ENCODE measurements at places on chromosomes 2 and 18.

DNA sequence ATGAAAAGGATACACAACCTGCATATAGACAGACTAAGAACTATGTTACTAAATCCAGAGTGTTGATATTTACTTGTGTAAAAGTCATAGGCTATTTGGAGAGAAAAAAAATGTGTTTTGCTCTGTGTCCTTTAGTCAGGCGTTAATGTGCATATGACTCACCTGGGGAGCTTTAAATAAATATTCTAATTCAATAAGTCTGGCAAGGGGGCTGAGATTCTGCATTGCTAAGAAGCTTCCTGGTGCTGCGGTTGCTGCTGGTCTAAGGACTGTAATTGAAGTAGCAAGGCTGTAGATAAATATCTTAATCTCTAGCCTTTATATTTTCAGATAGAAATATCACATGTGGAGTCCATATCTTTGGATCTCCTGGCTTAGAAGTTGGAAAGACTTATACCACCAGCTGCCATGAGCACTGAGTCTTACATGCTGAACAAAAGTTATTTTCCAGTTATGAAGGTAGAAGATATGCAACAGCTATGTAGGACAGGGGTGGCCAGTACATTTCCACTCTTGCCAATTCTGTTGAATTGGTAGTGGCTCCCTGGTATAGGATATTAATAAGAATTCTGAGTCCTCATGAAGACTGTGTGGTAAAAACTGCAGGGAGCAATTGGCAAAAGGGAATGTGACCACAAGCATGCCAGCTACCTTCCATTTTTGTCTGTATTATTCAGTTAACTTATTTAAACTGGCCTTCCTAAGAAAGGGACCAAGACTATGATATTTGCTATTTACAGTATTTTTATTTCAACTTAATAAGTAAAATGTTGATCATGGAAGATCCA is 4.8 kb downstream of the SPAG16 start:
- no peak for DNase-seq

DNA sequence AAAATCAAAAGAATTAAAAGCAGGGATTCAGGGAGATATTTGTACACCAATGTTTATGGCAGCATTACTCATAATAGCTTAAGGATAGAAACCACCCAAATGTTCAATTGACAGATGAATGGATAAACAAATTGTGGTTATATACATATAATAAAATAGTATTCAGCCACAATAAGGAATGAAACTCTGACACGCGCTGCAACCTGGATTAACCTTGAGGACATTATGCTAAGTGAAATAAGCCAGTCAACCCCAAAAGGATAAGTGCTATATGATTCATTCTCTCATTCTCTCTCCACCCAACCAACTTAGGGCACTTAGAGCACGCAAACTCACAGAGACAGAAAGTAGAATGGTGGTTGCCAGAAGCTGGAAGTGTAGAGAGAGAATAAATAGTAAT is 216.8 kb upstream of the SLC14A2 start:
- no peak for DNase-seq

DNA sequence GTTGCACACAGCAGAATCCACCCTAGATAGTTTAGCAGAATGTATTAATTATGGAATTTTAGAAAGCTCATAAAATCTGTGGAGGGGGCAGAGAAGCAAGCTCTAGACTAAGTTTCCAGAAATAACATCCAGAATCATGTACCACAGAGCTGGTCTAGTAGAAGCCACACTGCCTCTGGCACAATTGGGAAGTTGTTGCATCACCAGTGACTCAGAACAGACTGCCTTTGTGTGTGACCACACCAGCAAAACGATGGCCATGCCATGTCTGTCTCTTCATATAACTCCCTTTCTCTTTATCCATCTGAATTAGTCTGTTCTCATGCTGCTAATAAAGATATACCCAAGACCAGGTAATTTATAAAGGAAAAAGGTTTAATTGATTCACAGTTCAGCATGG is 158.9 kb downstream of the CCDC148 start:
- DNase-seq: no peak

DNA sequence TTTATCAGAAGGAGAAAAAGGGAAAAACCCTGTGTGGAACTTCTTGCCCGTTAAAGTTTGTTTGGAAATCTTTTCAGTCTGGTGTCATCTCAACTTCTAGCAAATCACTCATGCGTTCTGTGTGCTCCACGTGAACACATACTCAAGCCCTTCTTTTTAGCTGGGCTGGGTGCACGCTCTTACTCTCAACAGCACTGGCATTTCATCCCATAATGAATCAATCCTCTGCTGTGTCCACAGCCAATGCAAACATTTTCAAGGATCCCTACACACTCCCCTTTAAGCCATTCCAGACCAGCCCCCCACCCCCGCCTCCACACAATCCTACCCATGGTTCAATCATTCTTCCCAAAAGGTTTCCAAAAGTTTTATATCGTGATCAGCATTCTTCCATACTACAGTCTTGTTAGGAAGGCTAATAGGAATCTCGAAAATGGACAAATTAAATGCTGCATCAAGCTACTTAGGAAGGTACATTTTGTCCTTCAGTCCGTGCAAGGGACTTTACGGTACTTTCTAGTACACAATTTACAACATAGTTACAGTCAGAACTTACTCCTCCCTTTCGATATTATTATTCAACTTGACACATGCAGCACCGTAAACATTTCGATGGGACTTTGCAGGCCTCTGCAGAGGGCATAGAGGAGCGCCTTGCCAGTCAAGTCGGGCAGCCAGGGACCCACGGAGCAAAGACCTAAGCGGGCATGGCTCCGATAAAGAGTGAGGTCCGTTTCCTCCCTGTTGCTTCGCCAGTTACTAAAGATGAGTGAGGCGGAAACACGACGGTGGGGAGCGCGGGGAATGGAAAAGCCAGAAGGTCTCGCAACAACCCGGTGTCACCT is 1.4 kb downstream of the PTGR3 start:
- no peak for DNase-seq

DNA sequence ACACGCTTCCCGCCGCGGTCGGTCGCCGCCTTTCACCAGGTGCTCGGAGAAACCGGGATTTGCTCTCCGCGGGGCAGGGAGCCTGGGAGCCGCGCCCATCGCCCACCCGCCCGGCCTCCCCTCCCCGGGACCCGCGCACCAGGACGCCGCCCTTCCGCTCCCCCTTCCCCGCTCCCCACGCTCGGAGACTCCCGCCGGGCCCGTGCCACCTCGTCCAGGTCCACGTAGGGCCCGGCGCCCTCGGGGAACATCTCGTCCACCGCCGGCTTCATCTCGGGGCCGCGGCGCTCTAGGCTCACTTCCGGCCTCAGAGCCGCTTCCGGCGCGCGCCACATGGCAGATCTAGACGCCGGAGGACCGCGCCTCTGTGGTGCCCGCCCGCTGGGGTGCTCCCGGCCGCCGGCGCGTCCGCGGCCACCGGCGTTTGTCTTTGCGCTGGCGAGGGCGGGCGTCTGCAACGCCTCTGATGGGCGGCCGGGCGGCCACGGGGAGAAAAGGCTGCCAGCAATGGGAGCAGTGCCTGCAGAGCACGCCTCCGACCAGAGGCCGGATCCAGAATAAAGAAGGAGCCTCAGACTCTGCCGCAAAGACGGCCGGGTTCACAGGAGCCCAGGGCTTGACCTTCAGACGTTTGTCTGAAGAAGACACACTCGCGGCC is at the start of gene COPS9:
Gene COPS9, minus strand, starts transcription at position 293 of the 658 bp plus-strand sequence. Its CDS starts 21 bp downstream, at position 272.
- DNase-seq: peak; percentile 90

DNA sequence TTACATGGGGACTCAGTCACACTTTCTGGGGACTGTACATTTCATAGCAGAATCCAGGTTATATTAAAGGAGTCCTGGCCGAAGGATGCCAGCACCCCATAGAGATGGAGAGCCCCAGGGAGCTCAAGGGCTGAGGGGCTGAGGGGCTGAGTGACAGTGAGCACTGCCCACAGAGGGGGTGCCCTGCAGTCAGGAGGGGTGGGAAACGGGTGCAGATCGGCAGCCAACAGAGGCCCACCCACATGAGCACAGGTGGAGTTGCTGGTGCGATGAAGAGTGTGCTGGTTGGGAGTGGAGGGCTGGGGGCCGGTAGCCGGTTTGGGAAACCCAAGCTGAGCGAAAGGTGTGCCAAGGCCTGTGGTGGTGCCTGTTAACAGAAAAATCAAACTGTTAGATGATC is 32.1 kb downstream of the TPRKB start:
- no peak for DNase-seq

DNA sequence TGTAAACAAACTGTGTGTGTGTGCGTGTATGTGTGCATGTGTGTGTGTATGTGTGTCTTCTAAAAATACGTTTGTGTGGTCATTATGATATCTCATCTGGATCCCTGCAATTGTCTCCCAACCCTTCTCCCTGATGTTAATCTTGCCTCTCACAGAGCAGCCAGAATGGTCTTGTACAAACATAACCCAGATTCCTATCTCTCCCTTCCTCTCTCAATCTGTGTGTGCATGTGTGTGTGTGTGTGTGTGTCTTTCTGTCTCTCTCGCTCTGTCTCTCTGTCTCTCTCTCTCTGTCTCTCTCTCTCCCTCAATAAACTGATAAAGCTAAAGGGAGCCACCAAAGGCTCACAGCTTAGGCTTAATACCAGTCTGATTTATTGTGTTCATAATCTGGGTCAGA is 210.8 kb downstream of the PAX3 start:
- no peak for DNase-seq

DNA sequence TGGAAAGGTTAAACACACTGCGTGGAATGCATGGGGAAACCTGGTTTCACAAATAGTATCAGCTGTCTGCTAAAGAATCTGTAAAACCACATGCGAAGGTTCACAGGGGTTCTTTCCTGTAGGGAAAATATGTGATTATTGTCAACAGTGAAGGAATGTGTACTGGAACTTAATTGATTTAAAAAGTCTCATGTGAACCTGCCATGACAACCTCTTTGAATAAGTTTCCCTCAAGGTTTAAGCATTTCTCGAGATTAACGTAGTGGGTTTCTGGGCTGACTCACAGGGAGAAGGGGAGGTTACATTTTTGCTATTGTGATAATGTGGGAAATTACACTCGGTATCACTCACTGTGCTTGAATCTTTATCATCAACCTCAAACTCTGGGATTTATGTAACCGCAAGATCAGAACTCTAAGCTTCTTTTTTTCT is 28.2 kb upstream of the IL1R1 start:
- DNase-seq: no peak

DNA sequence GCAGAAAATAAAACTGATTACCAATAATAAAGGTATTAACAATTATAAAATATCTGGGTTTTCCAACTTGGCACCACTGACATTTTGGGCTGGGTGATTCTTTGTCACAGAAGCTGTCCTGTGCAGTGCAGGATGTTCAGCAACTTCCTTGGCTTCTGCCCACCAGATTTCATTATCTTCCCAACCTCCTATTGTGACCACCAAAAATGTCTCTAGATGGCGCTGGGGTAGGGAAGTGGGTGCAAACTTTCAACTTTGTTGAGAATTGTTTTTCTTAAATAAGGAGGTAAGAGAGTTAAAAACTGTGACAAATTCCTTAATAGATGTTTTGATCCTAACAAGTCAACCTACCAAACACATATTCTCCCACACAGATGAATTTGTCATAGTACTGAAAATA is 90.1 kb downstream of the GAREM1 start:
- no peak for DNase-seq

- no peak for DNase-seq
Measured at GRCh38 chr2:59938181-59938580, 615.3 kb downstream of the BCL11A start.

GRCh38 chr2:88126772-88127637 is 857 bp downstream of the FABP1 start:
- DNase-seq: no peak

GRCh38 chr2:204896146-204896545 is 350.9 kb downstream of the PARD3B start:
- no peak for DNase-seq
